Cortex of kidney (tissue), 1 donor: ENCODE measurements at places on chromosomes 2 and 18.

- DNase-seq: no peak
These were observed 22.3 kb downstream of the ATP8B1 start for GRCh38 chr18:57780706-57781347.

DNA sequence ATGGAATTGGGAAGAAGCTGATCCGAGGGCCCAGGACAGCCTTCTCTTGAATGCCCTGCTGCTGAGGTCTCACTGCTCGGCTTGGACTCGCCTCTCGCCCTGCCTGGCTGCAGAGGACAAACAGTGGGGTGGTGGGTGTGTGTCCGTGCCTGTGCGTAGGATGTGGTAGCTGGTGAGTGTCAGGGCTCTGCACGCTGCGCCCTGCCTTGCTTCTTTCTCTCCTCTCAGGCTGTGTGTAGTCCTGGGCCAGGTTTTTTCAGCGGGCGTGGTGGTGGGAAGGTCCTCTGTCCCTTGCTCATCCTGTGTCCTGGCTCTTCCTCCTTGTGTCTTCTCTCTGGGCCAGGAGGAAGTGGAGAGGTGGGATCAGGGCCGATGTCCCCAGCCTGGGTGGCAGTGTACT, 44.8 kb downstream of the RRM2 start:
- DNase-seq: no peak

- DNase-seq: no peak
These were observed 19.7 kb downstream of the CLUL1 start for GRCh38 chr18:616380-616995.

GRCh38 chr18:74436158-74436769, 20.8 kb downstream of the DIPK1C start:
- no peak for DNase-seq

- DNase-seq: no peak
These were observed 145.5 kb downstream of the MEIS1 start for GRCh38 chr2:66580166-66581049.

GRCh38 chr2:62920070-62920469, 130.6 kb upstream of the OTX1 start:
- DNase-seq: no peak

- DNase-seq: no peak
These were observed 141.5 kb downstream of the ACOXL start for GRCh38 chr2:110873597-110874452.

GRCh38 chr18:75140296-75140695, 68.6 kb downstream of the PTGR3 start:
- no peak for DNase-seq
